Panc1 (cell line): ENCODE measurements at places on chromosomes 3 and 15.

DNA sequence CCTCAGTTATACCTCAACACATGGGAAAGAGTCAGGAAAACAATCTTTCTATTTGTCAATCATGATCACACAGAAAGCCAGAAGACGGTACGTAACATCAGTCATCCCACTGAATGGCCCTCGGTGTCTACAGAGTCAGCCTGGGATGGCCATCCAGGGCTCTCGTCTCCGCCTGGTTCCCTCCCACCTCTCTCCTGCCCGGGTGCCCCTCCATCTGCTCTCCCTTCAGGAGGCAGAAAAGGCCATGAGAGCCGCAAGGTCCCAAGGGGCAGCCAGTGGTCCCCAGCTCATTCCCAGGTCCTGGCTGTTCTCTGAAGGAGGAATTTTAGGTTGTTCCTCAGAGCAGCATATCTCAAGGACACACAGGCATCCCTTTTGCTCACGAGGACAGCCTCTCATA is 4.4 kb upstream of the LRRC15 start:
- DNase-seq: no peak

DNA sequence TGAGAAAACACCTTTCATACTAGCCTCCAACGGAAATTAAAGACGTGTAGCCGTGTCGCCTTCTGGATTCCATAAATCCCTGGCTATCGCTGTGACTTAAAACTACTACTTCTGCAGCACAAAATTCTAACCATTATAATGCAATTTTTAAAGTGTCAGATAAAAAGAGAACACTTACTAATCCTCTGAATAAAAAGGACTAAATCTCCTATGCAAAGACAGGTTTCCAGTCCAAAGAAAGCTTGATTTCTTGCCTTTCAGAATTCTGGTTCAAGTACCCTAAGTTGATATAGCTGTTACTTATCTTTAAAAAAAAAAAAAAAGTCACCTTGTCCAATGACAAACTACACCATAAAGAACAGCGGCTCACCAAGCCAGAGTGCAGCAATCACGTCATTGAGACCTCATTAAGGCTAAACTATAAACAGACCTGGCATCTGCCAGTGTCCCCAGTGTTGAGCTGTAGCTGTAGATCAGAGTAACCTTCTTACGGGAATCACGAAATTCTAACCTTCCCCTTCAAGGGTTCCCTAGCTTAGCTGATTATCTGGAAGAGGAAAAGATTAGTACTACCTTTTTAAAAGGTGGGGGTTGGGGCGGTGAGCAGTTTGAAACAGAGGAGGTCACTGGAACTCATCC is 2.2 kb downstream of the ABCC5 start:
- no peak for DNase-seq

GRCh38 chr3:168997488-168997887 is 666.0 kb downstream of the MECOM start:
- no peak for DNase-seq

- no peak for DNase-seq
Measured at GRCh38 chr3:48662145-48662752, 437 bp downstream of the CELSR3 start.

DNA sequence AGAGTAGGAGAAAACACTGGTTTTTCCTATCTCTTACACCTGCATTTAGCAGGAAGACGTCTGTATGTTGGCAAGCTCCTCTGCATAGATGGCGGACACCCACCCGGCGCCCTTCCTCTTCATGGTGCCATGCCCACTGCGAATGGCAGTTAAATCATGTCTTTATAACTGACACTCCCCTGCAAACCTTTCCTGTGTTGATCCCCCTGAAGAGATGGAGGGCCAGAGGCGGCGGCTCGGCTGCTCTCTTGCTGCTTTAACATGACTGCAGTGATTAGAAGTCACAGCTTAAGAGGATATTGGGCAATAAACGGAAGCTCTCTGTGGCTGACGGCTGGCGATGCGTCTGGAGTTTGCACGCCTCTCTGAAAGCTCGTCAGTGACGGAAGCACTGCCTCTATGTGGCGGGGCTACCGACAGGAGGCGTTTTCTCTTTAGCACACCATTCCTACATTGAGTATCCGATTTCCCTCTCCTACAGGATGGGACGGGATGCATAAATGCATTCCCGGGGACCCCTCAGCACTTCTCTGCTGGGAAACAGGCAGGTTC is 25.5 kb upstream of the SNRPA1 start:
- DNase-seq: no peak

GRCh38 chr15:57575363-57575762 is 16.3 kb upstream of the MYZAP start:
- DNase-seq: no peak
